Tibial nerve (tissue), 4 donors: ENCODE measurements at places on chromosomes 3 and 15. TPM values are rescaled to one million over a fixed set of nuclear protein-coding genes. Genes with fewer than 3 reads are reported as not detected.

MAP1A gene
- total RNA-seq = 21.9 TPM

ACAD11 gene
- 60.1 TPM for total RNA-seq

PTX3 gene
- 14.0 TPM for total RNA-seq

DISP2 gene
- under 0.01 TPM for total RNA-seq

PATL2 gene
- 0.30 TPM for total RNA-seq

AGBL1 gene
- under 0.01 TPM for total RNA-seq

GPR149 gene
- not detected for total RNA-seq

FGD5 gene
- 35.8 TPM for total RNA-seq

DNA sequence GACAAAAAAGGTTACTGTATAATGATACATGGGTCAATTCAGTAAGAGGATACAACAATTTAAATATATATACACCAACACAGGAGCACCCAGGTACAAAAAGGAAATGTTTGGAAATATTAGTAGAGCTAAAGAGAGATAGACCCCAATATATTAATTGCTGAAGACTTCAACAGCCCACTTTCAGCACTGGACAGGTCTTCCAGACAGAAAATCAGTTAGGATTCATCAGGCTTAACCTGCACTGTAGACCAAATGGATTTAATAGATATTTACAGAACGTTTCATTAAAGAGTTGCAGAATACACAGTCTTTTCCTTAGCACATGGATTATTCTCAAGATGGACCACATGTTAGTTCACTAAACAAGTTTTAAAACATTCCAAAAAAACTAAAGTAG lies 845.9 kb upstream of the GBE1 start:
- no peak for DNase-seq

- DNase-seq = no peak
Observed at GRCh38 chr3:188156056-188156455, 2.1 kb downstream of the LPP start.

- no peak for DNase-seq
Observed at GRCh38 chr3:41592753-41593510, 369.0 kb downstream of the ULK4 start.

- no peak for DNase-seq
Observed at GRCh38 chr15:101442272-101442671, 47.2 kb downstream of the PCSK6 start.

- no peak for DNase-seq
Observed at GRCh38 chr15:36775209-36775608, 195.8 kb downstream of the CDIN1 start.

DNA sequence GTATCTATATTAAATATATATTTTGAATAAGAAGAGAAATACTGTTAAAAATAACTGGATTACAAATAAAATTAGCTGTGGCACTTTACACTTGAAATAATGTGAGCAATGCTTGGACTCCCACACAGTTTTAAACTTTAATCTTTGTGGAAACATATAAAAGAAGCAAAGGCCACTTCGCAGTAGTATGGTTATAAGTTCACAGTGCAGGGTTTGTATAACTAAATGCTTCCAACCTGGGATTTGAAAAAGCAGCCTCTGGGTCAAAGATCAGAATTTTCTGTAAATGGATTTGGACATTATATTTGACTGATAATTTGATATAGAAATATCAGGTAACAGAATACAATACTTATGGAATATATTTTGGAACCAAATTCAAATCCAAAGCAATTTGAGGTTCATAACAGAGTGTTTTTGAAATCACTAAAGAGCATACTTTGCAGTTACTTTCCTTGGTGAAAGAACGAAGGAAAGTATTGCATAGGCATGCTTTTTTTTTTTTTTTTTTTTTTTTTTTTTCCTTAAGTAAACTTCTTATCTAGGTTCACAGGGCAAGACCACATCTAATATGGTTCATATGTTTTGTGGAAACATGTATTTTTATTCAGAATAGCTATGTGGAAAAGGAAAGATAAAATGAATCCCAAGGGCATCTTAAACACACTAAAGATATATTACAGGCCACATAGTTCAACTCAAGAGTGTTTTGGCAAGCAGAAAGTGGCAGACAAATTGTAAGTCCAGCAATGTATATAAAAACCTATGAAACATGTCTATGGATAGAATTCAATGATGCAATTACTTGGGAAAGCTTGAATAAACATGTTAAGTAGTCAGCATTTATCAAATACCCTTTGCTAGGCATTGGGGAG lies 47.1 kb upstream of the SGO1 start:
- DNase-seq = no peak

- no peak for DNase-seq
Observed at GRCh38 chr3:34106879-34107278, 308.4 kb downstream of the PDCD6IP start.

DNA sequence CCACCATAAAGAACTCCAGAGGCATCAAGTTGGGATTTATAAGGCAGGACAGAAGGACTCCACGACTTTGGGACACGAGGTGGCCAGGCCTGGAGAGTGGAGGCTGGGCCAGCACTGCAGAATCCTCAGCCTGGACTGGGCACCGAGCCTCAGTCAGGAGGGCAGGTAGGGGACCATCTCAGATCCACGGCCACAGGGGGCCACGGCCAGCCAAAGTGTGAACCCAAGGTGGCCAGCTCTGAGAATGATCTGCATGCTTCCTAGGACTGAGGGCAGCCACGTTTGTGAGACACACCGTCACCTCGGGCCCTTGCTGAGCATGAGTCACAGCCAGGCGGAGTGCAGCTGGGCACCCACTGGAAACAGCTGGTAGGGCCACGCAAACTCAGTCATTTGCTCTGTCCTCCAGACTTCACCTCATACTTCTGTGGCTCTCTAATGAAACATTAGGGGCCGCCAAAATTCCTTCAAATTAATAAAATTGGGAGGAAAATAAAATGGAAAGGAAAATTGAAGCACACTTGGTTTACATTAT lies 65.8 kb downstream of the CTNNB1 start:
- DNase-seq = no peak

- DNase-seq = no peak
Observed at GRCh38 chr3:42490243-42490642, 12.2 kb upstream of the VIPR1 start.

DNA sequence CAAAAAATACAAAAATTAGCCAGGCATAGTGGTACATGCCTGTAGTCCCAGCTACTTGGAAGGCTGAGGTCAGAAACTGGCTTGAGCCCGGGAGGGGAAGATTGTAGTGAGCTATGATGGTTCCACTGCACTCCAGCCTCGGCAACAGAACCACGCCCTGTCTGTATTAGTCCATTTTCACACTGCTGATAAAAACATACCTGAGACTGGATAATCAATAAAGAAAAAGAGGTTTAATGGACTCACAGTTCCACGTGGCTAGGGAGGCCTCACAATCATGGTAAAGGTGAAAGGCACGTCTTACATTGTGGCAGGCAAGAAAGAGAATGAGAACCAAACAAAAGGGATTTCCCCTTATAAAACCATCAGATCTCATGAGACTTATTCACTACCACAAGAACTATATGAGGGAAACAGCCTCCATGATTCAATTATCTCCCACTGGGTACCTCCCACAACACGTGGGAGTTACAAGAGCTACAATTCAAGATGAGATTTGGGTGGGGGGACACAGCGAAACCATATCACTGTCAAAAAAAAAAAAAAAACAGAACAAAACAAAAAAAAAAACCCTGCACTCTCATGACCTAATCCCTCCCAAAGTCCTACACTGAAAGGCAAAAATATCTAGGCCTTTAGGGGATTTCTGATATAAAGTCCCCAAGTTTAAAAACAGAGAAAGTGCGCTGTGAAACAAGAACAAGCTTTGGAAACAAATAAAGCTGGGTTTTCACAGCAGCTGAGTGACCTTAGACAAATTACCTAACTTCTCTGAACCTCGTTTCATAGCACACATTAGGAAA lies 224.7 kb downstream of the IGSF11 start:
- DNase-seq = no peak

DNA sequence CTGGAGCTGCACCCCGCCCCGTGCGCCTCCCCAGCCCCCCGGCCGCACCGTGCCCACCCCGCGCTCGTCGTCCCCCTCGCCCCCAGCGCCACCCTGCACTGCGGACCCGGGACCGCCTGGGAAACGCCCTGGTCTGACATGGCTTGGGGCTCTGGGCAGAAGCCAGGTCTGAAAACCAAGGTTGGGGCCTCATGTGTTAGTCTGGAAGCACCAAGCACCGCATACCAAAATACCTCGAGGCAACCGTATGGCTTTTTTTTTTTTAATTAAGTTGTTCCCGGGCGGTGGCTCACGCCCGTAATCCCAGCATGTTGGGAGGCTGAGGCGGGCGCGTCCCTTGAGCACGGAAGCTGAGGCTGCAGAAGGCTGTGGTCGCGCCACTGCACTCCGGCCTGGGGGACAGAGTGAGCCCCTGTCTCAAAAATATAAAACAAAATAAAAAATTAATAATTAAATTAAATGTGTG lies 91.5 kb upstream of the CHD2 start:
- DNase-seq = no peak

- no peak for DNase-seq
Observed at GRCh38 chr3:41148478-41148877, 50.8 kb upstream of the CTNNB1 start.

GRCh38 chr15:26372706-26373105 lies 400.2 kb downstream of the GABRB3 start:
- DNase-seq = no peak

DNA sequence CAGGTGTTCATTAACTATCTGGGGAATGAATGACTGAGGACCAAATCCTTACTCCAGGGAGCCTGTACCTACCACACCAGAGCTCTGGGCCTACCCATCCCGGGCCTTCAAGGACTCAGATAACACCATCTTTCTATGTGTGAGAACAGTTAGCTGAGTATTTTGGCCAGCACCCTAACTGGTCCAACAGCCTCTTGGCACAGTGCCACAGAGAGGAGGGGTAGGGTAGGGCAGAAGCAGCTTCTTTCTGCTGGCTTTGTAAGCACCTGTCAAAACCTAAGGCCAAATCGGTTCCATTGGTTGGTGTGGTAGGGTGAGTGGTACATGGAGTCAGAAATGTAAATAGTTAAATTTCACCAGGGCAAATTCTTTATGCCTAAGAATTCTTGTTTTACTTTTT lies 26.7 kb downstream of the ISL2 start:
- DNase-seq = no peak

DNA sequence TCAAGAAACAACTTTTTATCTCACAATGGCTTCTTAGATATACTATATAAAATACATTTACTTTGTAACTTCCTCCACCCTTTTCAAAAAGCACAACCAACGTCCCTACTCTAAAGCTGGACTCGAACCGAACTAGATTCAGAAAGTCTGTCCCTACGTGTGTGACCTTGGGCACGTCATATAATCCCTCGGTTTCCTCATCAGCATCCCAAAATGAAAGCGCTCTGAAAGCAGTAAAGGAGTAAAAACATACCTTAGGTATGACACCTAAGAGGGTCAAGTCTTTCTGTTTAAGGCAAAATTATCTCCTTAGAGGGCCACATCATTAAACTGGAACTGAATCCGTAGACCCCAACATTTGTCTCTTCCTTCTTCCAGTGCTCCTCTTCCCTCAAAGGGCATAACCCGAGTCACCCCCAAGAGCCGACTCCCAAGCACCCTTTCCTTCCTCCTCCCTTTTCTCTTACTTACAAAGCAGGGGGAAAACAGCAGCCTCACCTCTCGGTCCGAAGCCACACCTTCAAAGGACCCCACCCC lies 663 bp downstream of the PDCD10 start:
- no peak for DNase-seq

GRCh38 chr3:78112291-78113010 lies 1072.6 kb downstream of the ROBO2 start:
- DNase-seq = no peak

GRCh38 chr15:56968821-56969220 lies 50.4 kb downstream of the TCF12 start:
- no peak for DNase-seq

DNA sequence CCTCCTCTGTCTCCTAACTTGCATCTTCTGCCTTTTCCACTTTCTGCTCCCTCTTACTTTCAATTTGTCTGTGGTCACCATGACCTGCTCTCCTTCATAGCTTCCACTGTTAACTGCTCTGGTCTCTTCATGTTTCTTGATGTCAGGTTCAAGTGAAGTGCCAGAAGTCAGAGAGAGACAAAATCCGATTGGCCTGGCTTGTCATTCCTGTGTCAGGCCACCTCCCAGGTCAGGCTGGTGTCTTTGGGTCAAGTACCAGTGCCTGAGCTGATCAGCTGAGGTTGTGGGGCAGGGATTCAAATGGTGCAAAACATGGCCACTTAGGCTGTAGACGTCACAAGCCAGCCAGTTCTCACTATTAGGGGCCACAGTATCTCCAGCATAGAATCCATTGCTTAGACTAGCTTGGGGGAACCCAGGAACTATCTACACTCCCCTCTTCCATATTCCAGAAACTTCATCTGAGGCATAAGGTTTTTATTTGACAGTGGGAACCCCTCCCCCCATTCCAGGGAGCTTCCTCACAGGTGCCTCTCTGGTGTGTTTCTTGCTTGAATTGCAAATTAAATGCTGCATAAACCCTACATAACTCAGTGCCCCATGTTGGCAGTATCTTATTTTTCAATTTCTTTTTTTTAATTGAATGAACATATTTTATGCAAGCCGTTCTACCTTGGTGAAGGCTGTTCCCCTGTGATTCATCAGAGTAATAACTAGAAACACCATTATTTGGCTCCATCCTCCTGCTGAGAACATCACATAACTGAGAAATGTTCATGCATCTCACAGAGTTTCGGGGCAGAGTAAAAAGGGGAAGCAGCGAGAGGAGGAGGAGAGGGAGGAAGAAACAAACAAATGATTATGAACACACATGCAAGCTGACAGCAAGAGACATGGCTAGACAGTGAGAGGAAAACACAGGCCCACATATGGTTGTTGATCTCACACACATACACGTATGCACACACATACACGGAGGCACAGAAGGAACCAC lies 175.8 kb downstream of the TLE3 start:
- DNase-seq = no peak

DNA sequence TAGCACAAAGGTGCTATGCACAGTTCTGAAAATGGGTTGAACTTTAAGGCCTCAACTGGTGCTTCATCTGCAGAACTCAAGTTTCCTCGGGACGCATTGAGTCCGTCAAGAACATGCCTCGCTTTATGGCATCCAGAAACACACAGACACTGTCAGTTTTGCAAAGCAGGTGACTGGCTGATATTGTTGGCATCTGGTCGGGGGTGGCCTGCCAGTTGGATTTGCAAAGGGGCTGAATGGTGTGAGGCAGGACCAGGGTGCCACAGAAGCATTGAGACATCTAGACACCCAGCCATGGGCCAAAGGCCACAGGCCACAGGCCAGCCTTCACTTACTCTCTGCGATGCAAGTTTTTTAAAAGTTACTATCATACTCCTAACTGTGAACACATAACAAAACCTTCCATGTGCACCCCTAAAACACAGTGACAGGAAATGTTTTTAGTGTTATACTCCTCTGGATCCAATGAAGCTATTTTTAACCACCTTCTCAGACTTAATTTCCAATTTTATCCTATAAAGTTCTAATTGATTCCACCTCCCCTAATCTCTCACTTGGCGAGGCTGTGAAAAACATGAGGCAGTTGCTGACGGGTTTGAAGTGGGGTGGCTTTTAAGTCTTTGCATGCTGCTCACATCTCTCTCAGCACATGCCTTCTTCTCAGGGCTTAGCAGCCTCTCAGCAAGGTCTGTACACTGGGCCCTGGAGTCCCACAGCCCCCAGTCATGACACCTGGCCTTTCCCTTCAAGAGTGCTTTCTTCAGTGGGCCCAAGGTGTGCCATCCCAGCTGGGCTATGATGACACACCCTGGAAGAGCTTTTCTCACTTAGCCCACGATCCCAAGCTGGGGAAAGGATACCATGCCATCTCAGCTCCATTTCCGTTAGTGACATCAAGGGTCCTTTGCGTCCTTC lies 38.5 kb upstream of the DUSP7 start:
- no peak for DNase-seq
